ENCODE measurements at places on chromosomes 16 and 17.
A peak's percentile ranks its signal among the peaks of the same experiment; 100 is the strongest.

- no peak for DNase-seq
These were observed 5.6 kb upstream of the MTSS2 start for GRCh38 chr16:70691223-70692129.

- no peak for DNase-seq
These were observed 49.7 kb downstream of the TBC1D16 start for GRCh38 chr17:79985943-79986391.

GRCh38 chr16:1351215-1351581, 480 bp downstream of the TSR3 start:
- DNase-seq: no peak

- peak; percentile 80 for DNase-seq
These were observed at the start of gene PLLP for GRCh38 chr16:57284209-57284951. PLLP (minus strand) TSS chr16:57284672; CDS start chr16:57284540, 132 bp downstream.

DNA sequence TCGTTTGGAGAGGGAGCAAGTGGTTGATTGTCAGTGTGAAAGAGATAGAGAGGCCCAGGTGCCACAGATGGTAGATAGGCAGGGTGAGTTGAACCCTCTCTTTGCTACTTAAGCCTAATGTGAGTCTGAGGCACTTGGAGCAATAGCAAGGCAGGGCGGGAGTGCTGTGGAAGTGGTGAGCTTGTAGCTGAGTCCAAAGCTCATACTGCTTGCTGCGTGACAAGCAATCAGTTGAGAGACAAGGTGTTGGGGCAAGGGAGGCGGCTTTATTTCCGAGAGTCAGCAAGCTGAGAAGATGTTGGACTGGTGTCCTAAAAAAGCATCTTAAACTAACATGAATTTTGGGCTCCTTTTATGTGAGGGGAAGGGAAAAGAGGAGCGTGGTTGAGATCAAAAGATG, 112.9 kb upstream of the ZKSCAN2 start:
- no peak for DNase-seq

GRCh38 chr17:36482611-36483504, 3.6 kb upstream of the ZNHIT3 start:
- peak; percentile 81 for DNase-seq

GRCh38 chr17:45850468-45850867, 5.8 kb downstream of the SPPL2C start:
- no peak for DNase-seq

- DNase-seq: peak; percentile 4
These were observed 11.8 kb downstream of the MPO start for GRCh38 chr17:58268774-58269556.

GRCh38 chr17:4249452-4250029, 14.2 kb downstream of the ANKFY1 start:
- DNase-seq: peak; percentile 62

- DNase-seq: peak; percentile 53
These were observed 32.0 kb downstream of the COTL1 start for GRCh38 chr16:84585886-84586285.

DNA sequence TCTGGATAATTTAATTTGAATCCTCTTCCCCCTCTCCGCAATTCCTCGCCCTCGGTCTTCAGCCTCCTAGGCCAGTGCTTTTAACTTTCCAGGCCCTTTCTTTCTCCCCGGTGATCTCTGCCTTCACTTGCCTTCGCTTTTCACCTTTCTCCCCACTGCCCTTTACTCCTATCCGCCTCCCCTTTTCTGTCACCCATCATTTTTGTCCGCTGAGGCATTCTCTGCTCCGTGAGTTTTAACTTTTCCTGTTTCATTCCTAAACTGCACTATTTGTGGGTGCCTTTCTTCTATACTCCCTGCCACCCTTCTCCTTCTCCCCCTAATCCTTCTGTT, 729 bp downstream of the LONP2 start:
- DNase-seq: no peak

- no peak for DNase-seq
These were observed 13.1 kb upstream of the PLCG2 start for GRCh38 chr16:81765969-81766368.

GRCh38 chr17:77245162-77245926, 104.6 kb downstream of the SEC14L1 start:
- no peak for DNase-seq

DNA sequence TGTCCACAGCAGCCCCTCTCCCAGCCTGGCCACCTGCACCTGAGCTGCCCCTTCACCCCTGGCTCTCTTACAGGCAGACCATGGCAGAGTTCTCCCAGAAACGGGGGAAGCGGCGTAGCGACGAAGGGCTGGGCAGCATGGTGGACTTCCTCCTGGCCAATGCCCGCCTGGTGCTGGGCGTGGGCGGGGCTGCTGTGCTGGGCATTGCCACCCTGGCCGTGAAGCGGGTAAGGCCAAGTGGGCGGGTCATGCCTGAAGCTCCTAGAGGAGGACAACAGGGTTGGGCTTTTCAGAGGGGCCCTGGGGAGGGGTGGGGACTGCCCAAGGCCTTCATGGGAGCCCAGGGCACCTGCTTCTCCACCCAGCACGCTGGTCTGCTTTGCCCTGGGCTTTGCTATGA, 2.2 kb downstream of the MIEF2 start:
- no peak for DNase-seq
